ENCODE measurements at places on chromosomes 2 and 18. TPM values are rescaled to one million over a fixed set of nuclear protein-coding genes. Genes with fewer than 3 reads are reported as not detected.

Gene LAMA1
- total RNA-seq = 257 TPM

Gene NCKAP1
- total RNA-seq = 111 TPM

Gene DCAF17
- total RNA-seq = 25.8 TPM

Gene KIF1A
- total RNA-seq = 132 TPM

Gene CNGA3
- 5.3 TPM for total RNA-seq

Gene DSG1
- total RNA-seq = not detected

Gene NT5DC4
- total RNA-seq = not detected

Gene ESPNL
- 0.40 TPM for total RNA-seq

Gene PDIA6
- 249 TPM for total RNA-seq

Gene TRIB2
- 57.8 TPM for total RNA-seq

Gene PSMA8
- 0.29 TPM for total RNA-seq

Gene AQP12B
- not detected for total RNA-seq

Gene DYNAP
- total RNA-seq = not detected

Gene GLI2
- total RNA-seq = 2.3 TPM

Gene RNF144A
- 40.2 TPM for total RNA-seq

Gene MAL
- total RNA-seq = not detected

Gene RAB6D
- total RNA-seq = 0.31 TPM

Gene CREB1
- 103 TPM for total RNA-seq

Gene C2orf74
- 10.0 TPM for total RNA-seq

Gene HTRA2
- total RNA-seq = 35.9 TPM

Gene RAB6C
- not detected for total RNA-seq

Gene IL1RL1
- not detected for total RNA-seq

Gene UNC80
- 3.1 TPM for total RNA-seq

Gene DSC3
- total RNA-seq = 1.2 TPM

Gene TSGA10
- total RNA-seq = 12.3 TPM

Gene RAB27B
- 13.4 TPM for total RNA-seq

Gene ACAA2
- total RNA-seq = 106 TPM

Gene TMEM18
- total RNA-seq = 19.3 TPM

Gene GATA6
- total RNA-seq = 112 TPM

Gene SKA1
- 13.5 TPM for total RNA-seq

Gene ALK
- total RNA-seq = not detected

Gene RSAD2
- total RNA-seq = 4.4 TPM
